ENCODE measurements at places on chromosomes 11 and 22.

GRCh38 chr11:34986883-34987520, 70.6 kb downstream of the PDHX start:
- no peak for DNase-seq

GRCh38 chr11:46565232-46565840, 28.5 kb downstream of the AMBRA1 start:
- no peak for DNase-seq

- DNase-seq, result no peak
Measured at GRCh38 chr11:117546431-117547194, 219.0 kb downstream of the CEP164 start.

DNA sequence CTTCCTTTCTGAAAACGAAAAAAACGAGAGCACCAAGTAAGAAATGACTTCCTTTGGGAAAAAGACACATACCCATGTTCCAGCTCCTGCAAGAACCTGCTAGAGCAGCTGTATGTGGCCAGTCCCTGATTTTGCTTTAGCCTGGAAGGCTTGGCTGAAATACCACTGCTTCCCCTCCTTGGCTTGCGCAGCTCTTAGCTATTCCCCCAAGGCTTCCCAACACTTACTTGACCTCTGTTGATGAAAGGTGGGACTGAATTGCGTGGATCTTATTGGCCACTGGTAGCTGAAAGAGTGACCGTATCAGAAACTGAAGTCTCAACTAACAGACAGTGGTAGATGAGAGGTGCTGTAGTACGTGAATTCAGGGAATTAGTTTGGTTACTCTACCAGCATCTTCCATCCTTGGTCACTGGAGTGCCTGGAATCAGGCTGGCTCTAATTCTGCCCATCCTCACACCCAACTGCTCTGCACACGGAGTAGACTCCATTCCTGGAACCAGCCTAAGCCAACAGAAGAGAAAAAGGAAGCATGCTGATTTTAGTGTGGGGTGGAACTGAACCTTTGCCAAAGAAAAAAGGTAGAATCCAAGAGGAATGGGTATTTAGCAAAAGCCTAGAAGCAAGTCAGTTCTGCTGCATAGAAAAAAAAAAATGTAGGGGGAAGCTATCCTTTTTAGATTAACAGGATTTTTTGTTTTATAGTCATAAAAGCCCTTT, 73.8 kb upstream of the CRTAM start:
- no peak for DNase-seq

GRCh38 chr11:77036398-77036797, 2.2 kb downstream of the B3GNT6 start:
- no peak for DNase-seq

GRCh38 chr11:72670041-72670440, 4.2 kb downstream of the PDE2A start:
- DNase-seq, result no peak

GRCh38 chr11:3857628-3858027, 2.2 kb downstream of the STIM1 start:
- no peak for DNase-seq

Data from effector memory CD4-positive, alpha-beta T cell (primary cell).